ENCODE measurements at places on chromosomes 16 and 17.

- no peak for DNase-seq
These were observed 837 bp downstream of the DOC2B start for GRCh38 chr17:180381-181244.

DNA sequence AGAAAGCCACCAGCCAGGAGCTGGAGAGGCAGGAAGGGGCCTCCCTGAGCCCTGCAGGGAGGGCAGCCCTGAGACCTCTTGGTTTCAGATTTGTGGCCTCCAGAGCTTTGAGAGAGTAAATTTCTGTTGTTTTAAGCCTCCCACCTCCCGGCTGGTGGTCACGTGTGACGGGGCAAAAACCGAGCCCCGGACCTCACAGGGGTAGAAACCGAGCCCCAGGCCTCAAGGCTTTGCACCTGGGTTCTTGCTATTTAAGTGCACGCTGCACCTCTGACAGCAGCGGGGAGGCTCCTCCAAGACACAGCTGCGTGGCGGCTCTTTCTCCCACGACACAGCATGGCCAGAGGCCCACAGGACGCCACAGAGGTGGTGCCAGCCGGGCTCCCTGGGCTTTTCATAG is 17.4 kb upstream of the ZC3H18 start:
- DNase-seq: no peak

DNA sequence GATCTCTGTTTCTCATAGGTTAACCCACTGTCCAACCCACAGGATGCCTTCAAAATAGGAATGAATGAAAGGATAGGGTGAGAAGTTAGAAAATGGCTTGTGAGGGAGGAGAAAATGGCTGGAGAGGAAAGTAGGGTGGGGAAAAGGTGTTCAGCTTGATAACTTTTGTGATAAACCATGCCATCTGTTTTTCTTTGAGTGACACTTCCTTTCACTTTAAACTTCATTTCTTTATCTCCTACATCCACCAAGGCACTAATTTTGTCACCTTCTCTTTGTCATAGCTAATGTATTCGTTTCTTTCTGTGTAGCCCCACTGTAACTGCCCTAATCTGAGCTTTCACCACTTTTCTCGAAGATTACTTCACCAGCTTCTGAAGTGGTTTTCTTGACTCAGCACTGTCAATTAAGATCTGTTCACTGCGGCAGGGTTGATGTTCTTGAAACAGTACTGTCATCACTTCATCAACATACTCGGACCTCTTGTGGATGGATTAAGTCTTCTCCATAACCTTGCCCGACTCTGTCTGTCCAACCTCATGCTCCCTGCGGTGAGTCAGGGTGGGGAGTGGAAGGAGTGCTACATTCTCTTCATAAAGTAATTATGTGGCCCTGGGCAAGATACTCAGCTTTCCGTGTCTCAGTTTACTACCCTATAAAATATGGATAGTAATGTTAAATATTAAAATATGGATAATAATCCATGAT is 5.5 kb upstream of the KRT10 start:
- DNase-seq: no peak

- peak; percentile 81 for DNase-seq
These were observed at the start of gene CHRNE for GRCh38 chr17:4903051-4903818. Gene CHRNE, minus strand, starts transcription at chr17:4903098. Its CDS starts 35 bp downstream, at chr17:4903063.

Measured in activated CD4-positive, alpha-beta T cell treated with anti-CD3 and anti-CD28 coated beads, Interleukin-2, amount 50 U/mL, for 48 hours (primary cell).